ENCODE measurements at places on chromosomes 7 and 10.

DNA sequence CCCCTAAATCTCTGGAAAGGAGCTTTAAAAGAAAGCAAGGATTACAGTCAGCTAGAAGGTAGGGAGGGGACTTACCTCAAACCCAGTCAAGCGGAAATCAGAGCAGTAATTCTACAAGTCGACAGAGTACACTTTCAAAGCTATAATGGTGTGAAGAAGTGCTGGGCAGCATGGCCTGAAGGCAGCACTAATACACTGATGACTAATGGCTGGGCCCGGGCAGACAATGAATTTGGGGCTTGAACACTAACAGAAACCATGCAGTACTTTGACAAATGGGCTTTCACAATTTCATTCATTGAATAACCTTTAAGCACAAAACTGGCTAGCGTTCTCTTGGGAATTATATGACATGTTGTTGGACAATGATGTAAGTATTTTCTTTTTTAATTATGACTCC is 4.7 kb downstream of the GLI3 start:
- DNase-seq: no peak

GRCh38 chr7:153380636-153381035 is 621.1 kb downstream of the ACTR3B start:
- no peak for DNase-seq

DNA sequence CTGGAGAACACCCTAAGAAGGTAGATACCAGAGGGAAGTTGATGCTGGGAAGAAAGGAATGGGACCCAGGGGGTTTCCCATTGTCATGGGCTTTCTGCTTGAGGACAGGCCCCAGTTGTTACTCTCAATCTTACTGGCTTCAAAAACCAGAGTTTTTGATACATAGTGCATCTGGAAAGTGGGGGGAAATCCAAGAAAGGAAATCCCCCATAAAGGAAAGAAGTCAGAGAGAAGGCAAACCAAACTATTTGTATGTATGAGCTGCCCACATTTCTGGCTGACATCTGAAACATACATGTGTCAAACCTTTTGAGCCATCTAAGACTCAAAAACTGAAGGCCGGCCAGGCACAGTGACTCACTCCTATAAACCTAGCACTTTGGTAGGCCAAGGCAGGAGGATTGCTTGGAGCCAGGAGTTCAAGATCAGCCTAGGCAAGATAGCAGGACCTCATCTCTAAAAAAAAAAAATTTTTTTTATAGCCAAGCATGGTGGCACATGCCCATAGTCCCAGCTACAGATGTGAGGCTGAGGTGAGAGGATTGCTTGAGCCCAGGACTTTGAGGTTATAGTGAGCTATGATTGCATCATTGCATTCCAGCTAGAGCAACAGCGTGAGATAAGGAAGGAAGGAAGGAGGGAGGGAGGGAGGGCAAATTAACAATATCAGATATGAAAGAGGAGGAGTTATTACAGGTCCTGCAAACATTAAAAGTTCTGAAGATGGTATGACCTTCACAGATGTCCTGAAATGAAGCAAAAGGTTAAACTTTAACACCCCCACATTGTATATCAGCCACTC is 6.7 kb upstream of the COA1 start:
- DNase-seq: no peak

DNA sequence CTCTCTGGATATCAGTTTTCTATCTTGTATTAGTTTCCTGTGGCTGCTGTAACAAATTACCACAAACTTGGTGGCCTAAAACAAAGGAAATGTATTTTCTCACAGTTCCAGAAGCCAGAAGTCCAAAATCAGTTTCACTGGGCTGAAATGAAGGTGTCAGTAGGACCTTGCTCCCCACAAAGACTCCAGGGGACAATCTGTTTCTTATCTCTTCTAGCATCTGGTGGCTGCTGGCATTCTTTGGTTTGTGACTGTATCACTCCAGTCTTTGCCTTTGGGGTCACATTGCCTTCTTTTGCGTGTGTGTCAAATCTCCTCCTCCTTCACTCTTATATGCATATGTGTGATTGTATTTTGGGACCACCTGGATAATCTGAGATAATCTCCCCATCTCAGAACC is 153.0 kb upstream of the PRPS1L1 start:
- DNase-seq: no peak

DNA sequence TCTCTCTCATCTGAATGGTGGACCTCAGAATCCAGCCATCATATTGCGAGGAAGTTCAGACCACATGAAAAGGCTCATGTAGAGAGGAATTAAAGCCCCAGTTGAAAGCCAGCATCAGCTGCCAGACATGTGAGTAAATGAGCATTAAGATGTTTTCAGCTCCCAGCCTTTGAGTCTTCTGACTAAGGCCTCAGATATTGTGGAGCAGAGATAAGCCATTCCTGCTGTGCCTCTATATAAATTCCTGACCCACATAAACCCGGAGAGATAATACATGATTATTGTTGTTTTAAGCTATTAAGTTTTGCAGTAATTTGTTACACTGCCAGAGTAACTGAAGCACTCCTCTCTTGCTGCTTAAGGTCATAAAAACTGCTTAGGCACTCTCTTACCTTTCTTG is 14.6 kb downstream of the FAM149B1 start:
- no peak for DNase-seq

- no peak for DNase-seq
These were observed 295.2 kb downstream of the PTEN start for GRCh38 chr10:88158526-88159122.

DNA sequence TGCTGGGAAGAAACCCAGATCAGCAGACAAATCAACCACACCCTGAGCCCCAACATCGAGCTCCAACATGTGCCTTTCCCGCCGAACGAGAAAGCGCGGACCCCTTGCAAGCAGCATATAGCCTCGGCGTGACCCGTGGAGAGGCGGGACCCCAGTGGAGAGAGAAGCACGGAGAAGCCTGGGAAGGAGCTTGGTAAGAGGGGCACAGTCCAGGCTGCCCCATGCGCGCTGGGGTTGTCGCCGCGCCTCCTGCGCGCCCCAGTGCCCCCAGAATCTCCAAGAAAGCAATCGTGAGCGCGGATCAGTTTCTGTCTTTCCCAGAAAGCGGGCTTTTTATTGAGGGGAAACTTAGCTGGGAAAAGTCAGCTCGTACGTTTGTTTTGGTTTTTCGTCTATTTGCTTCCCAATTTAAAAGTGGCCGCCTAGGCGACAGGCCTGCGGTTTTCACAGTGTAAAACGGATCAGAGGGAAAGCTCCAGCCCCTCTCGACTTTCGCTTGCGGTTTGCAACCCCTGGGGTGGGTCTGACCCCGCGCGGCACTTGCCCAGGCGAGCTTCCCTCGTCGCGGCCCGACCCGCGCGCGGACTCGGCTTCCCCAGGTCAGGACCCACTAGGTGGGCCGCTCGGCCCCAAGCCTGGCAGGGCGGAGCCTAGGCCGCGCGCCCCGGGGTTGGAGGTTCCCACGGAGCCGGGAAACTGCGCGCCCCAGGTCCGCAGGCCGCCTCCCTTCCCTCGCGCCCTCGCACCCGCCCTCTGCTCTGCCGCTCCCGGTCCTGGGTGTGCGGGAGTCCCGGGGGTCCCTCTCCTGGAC is 31.1 kb downstream of the SKIDA1 start:
- no peak for DNase-seq

- DNase-seq: no peak
These were observed 86.9 kb downstream of the CXCL12 start for GRCh38 chr10:44297963-44298362.

GRCh38 chr10:95278061-95278988 is 12.5 kb downstream of the PDLIM1 start:
- DNase-seq: no peak

DNA sequence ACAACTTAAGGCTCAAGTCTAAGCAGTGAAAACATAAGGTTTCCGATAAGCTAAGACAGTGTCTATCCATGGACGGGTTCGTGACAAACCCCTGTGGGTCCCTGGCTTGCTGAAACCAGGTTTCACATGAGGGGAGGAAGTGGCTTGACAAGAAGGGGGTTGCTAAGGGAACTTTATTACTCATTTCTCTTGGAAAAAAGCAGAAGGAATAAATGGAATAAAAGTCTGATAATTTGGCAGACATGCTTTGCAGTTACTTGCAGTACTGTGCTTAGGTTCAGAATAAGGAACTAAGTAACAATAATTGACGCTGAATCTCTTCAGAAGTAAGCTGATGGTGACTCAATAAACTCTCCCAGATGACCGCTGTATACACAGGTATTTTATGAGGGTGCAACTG is 34.7 kb downstream of the RBM17 start:
- DNase-seq: no peak

DNA sequence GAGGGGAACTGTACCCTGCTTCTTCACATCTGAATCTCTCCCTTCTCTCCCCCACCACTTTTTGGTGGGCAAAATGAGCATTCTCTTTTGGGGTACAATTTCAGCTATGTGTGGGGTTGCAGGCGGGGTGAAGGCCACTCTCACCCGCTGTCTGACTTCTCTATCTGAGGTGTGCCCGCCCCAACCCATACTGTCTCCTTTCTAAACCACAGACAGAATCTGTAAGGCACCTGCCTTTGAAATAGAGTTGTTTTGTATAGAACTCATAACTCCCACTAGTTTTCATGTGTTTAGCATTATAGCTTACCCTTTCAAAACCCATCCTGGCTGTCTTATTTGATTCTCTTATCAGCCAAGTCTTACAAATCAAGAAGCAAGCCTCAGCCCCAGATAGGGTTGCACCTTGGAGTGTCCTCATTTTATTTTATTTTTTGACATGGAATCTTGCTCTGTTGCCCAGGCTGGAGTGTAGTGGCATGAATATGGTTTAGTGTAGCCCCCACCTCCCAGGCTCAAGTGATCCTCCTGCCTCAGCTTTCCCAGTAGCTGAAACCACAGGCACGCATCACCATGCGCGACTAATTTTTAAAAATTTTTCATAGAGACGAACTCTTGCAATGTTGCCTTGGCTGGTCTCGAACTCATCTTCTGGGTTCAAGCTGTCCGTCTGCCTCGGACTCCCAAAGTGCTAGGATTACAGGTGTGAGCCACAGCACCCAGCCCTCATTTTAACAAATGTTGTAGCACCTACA is 11.9 kb downstream of the TSPAN14 start:
- DNase-seq: peak; percentile 41

- DNase-seq: no peak
These were observed 377.8 kb upstream of the PRKCQ start for GRCh38 chr10:6957851-6958250.

DNA sequence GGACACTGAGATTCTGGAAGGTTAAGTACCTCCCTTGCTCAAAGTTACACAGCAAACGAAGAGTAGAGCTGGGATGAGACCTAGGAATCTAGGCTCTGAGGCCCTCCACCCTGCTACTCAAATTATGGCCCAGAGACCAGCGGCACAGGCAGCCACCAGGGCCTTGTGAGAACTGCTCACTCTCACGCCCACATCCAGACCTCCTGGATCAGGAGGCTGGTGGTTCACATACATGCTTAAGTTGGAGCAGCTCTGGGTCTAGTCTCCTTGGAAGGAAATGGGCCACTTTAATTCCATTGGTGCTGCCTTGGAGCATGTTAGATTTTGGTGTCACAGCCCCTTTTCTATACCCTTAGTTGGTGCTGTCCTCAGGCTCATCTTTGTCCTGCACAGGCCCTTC is 41.9 kb downstream of the ADRA2A start:
- no peak for DNase-seq

Measured in activated T-helper 1 cell treated with Interleukin-2 at 50 U/mL for 16 hours (primary cell).